ENCODE measurements at places on chromosomes 5 and 9. TPM values are rescaled to one million over a fixed set of nuclear protein-coding genes. Genes with fewer than 3 reads are reported as not detected.

Gene MSH3
- 4.8 TPM for polyA plus RNA-seq

Gene PDE6A
- polyA plus RNA-seq = 0.16 TPM

Gene RPL12
- polyA plus RNA-seq = 3,757 TPM

Gene UNC5A
- polyA plus RNA-seq = 0.30 TPM

Gene CARTPT
- polyA plus RNA-seq = 2.9 TPM

Gene PTPA
- polyA plus RNA-seq = 70.1 TPM

Gene CLK4
- 103 TPM for polyA plus RNA-seq

- no peak for DNase-seq
Observed at GRCh38 chr9:115373000-115373709, 255.2 kb upstream of the TNC start.

- no peak for DNase-seq
Observed at GRCh38 chr5:134938030-134938429, 29.7 kb upstream of the CATSPER3 start.

GRCh38 chr5:59833448-59833847 is 60.1 kb downstream of the PDE4D start:
- DNase-seq = no peak

- DNase-seq = no peak
Observed at GRCh38 chr5:124960266-124960665, 213.8 kb upstream of the ZNF608 start.

DNA sequence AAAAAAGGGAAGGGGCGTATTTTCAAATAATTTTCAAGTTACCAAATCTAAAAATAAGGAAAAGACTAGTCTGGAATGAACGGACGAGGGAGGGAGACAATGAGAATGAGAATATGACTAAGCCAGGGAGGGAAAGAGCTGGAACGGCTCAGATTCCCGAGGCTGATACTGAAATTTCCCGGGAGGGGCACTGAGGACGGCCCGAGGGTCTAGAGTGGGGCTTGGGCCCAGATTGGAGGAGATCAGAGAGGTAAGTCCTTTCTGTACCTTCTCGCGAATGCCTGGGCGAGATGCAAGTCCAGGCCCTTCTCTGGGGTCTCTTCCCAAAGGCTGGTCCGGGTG is 3.4 kb upstream of the CCIN start:
- DNase-seq = no peak

DNA sequence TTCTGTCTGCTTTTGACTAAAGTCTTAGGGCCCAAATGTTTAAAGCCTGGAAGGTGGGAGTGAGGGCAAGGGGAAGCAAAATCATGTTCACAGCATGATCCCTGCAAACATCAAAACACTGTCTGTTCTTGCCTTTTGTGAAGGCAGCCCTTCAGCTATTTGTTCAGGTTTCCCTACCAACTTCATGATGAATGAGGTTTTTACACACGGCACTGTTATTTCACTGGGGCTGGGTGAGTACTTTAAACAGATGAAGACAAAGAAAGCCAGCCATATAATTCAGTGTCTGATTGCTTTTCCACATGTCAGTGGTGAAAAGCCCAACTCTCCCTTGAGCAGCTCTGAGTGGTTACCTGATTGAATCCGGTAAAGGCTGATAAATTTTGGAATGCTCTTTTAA is 224.7 kb upstream of the GRAMD2B start:
- DNase-seq = no peak

GRCh38 chr5:135255461-135256178 is 143.4 kb downstream of the MACROH2A1 start:
- no peak for DNase-seq

GRCh38 chr5:149641000-149641576 is 59.8 kb downstream of the ARHGEF37 start:
- no peak for DNase-seq

DNA sequence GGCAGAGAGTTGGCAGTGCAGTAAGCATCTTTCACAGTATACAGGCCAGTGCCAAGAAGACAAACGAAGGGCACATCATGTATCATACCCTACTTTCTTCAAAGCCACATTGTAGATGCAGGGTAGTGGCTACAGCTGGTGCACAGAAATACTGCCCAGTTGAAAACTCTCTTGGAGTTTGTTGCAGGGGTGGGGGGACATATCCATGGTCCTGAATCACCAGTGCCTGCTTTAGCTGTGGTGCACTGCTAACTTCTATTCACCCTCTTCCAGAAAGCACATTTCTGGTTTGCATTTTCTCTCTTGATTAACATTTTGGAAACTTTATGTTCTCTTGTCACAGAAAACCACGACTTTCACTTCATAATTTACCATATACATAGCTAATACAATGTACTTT is 196.6 kb downstream of the PAPPA start:
- no peak for DNase-seq

DNA sequence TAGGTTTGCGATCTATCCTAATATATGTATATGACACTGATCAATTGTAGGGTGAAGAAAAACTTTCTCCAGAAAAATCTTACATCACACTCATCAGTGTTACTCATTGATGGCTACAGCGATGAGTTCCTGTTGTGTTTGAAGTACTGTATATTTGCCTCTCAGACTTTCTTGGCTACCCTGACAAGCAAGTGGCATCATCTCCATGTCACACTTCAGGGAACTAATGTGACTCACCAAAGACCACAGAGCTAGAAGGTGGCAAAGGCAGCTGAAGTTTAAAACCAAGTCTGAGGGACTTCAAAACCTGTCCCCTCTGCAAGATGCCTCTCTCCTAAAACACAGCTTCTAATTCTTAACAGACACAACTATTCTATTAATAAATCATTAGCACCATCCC is 451.4 kb downstream of the CTNND2 start:
- no peak for DNase-seq

DNA sequence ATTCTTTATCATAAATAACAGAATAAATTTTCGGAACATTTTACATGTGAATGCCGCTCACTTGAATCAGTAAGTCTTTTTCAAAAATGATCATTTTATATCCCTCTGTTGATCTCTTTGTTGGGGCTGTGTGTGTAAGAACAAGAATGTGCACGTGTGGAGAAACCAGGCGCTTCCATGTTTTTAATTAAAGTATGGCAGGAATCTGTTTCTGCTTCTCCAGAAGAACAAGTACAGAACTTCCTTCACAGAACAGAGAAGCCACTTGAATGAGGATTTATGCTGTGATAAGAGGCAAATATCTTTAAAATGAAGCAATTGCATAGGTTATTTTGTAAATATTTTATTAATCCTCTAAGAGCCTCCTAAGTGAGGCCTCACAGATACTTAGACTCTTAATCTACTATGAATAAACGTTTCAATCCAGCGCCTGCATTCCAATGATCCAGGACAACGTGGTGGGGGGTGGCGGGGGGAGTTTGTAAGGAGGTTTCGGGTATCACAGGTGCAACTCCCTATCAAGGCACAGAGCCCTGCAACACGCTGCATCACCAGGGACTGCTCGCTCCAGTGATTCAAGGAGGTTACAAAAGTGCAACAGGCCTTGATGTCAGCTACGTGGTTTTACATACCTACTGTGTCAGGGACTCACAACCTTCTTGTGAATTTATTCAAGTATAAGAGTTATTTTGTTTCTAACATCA is 409.2 kb downstream of the BNC2 start:
- no peak for DNase-seq

DNA sequence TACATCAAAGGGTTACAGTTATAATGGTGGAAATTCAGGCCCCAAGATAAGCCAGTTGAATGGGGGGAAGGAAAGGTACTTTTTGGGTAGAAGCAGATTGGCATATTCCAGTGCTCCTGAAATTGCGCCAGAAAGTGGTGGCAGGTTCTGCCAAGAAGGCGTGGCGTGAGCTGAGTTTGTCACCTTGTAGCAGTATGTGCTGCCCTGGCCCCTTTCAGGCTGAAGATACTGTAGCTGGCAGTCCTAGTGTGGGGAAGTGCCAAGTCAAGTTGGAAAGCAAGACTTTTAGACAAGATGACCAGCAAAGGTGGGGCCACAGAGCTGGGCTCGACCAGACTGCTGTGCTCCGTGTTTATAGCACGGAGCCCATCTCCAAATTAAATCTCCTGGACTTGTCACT is 133.6 kb upstream of the GLRA1 start:
- DNase-seq = no peak

DNA sequence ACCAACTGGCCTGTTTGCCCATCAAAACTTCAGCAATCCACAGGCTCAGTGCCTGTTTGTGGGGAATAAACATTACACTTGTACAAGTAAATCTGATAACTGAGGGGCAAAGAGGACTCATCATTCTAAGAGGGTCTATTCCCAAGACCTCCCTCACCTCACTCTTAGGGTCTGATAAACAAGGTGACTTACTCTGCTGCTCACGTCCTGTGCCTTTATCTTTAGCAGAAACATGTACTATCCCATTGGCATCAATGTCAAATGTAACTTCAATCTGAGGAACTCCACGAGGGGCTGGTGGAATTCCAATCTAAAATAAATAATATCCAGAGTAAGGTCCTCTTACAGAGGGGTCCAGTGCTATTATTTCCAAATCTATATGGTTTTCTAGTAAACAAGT is 14.6 kb upstream of the ETF1 start:
- DNase-seq = no peak

- DNase-seq = no peak
Observed at GRCh38 chr9:98658951-98659351, 49.8 kb downstream of the GABBR2 start.

Data from thymus (tissue), 14 donors.